ENCODE measurements at places on chromosomes 1 and 21.

- no peak for DNase-seq
These were observed 49.7 kb downstream of the SYF2 start for GRCh38 chr1:25182629-25183028.

GRCh38 chr21:45536301-45537081 is 5.7 kb downstream of the SLC19A1 start:
- no peak for DNase-seq

DNA sequence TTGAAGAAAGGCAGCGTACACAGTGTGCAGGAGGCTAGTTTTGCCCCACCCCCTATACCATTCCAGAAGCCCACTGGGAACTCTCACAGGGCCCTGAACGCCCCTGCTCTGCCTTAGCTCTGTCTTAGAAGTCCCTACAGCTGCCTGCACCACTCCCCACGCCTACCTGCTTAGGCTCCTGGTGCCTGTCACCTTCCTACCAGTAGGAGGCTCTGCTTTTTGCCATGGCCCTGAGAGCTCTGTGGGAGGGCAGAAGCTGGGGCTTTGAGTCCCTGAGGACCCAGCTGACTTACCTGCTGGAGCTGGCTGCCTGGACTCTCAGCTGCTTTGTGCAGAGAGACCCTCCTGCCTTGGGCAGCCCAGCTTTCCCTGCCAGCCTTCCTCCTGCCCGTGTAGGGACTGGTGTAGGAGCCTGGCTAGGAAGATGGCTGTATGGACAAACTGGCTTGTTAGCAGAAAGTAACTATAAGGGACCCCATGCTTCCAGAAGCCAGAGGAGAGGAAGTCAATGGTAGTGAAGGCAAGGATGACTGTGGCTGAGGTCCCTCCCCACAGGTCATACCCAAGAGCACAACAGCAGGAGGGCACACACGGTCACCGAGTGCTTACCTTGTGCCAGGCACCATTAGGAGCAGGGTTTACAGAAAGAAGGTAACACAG is 9.8 kb upstream of the CELSR2 start:
- DNase-seq: peak; percentile 34

DNA sequence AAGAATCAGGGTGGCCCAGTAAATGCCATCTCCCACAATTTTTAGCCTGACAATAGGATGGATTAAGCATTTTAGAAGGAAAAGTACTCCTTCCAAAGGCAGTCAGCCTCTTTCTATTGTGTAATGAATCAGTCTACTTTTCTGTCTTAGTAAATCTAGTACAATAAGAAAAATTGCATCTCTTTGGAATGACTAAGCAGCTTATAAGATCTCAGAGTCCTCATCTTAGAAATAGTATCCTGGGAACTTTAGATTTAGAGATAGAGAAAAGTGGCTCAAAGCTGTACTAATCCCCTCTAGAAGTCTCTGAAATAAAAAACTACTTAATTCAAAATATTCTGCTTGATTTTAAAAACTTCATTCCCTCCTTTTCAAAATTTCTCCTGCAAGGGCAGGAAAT is 81.4 kb downstream of the SLC44A5 start:
- DNase-seq: no peak

GRCh38 chr1:165055581-165055980 is 300.9 kb downstream of the LMX1A start:
- no peak for DNase-seq

DNA sequence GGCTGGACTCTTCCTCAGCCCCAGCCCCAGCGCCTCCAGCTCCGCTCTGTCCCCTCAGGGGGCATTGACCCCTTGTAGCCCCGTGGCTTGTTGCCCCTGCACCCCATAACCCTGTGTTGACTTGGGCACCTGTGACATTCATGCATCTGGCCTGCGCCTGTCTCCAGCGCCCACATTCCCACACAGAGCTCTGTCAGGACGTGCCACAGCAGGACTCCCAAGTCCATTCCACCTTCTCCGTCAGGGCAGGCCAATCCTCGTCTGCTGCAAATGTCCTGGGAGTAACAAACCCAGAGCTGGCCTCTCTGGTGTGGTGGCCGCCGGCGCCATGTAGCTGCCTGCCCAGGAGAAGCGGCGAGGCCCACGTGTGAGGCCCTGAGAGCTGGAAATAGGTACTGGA is 60.6 kb downstream of the AGPAT3 start:
- no peak for DNase-seq

- DNase-seq: no peak
These were observed 794.2 kb upstream of the ADGRL2 start for GRCh38 chr1:81006502-81006901.

Measured in activated CD4-positive, alpha-beta T cell treated with anti-CD3 and anti-CD28 coated beads, Interleukin-2, Interleukin-6, amounts not matched to agents 100 ng/mL and 50 ng/mL, durations not matched to agents 16 hours and 8 hours (primary cell).